ENCODE measurements at places on chromosomes 2 and 18.

DNA sequence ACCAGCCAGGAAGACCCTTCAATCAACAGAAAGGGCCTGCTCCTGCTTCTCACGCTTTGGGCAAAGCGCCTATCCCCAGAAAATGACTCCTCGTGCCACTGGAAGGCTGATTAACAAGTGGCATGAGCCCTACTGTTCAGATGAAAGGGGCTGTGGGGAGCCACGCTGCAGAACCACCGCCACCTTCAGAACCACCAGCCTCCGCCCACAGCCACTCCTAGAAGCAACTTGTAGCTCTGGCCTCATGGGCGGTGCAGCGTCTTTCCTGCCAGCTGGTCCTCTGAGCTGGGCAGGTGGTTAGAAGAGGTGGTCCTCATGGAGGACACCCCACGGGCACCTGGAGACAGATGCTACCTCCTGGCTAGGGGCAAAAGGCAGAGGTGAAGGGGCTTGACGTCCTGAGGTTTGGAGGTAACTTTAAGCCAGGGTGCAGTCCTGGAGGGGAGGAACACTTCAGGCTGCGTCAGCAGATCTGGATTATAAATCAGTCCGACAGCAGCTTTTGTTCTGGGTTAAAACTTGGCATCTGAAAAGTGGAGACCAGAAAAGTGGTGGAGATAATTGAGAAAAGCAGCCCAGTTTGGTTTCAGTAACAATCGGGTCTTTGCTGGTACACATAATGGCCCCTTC lies 861 bp upstream of the SEMA4C start:
- peak; percentile 68 for DNase-seq

DNA sequence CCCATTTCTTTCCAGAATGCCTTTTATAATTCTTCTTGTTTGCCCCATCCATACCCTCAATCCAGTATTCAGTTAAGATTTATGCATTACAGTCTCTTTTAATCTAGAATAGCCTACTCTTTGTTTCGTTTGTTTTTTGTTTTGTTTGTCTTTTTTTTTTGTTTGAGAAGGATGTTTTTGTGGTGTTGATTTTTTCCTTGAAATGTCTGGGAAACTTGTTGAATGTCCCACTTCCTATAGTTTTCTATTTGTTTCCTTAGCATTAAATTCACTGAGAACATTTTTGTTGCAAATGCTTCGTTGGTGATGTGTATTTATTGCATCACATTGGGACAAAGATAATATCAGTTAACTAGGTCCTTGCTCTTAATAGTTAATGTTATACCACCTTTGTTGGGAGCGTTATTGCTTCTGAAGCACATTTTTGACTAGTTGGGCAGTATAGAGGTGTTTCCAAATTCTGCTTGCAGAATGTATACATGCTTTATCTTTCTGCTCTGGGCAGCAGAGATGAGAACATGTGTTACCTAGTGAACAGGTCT lies 28.9 kb downstream of the ZNF638 start:
- DNase-seq = no peak

DNA sequence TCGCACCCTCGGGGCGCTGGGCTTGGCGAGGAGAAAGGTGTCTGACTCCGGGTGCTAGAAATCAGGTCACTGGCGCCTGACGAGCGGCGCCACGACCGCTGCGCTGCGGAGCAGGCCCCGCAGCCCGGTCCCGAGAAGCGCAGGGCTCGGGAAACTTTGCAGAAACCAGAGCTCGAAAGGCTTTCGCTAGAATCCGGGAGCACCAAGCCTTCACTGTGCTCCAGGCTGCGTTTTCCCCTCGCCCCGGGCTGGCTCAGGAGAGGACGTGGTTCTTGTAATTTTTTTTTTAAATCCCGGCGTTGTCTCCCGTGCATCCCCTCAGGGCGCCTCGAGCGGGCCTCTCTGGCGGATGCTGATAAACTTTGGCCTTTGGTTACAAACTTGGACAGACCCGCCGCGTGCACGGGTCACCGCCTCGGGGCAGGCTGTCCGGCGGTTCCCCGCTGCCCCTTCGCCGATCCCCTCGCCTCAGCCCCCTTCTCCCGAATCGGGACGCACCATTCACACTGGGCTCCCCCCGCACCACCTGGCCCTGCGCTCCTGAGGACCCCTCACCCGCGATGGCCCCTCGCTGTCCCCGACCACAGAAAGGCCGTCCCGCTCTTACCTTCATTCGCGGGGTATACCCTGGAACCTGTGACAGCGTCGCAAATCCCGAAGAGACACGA lies 419 bp downstream of the EPHA4 start:
- DNase-seq = peak; percentile 68

DNA sequence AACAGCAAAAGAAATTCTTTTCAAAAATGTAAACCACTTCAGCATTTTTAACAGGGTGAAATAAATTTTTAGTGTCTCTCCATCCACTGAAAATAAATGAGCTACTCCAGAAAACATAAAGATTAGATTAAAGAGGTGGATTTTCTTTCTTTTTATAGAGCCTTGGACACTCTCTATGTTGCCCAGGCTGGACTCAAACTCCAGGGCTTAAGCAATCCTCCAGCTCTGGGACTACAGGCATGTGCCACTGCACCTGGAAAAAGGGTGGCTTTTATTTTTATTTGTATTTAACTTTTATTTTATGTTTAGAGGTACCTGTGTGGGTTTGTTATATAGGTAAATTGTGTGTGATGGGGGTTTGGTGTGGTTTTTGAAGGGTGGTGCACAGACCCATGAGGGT lies 19.9 kb downstream of the ITGB6 start:
- DNase-seq = no peak

DNA sequence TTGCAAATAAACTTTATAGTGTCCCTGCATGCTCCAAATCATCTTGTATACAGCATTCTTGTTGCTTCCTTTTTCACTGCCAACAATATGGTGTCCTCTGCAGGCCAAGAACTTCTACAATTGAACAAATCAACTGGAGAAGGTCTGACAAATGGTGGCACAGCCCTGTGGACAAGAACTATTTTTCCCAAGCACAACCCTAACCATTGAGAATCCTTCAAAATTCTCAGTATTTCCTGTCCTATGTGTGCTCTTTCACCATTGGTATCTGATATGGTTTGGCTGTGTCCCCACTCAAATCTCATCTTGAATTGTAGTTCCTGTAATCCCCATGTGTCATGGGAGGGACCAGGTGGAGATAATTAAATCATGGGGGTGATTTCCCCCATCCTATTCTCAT lies 865.1 kb upstream of the ACVR2A start:
- DNase-seq = no peak

DNA sequence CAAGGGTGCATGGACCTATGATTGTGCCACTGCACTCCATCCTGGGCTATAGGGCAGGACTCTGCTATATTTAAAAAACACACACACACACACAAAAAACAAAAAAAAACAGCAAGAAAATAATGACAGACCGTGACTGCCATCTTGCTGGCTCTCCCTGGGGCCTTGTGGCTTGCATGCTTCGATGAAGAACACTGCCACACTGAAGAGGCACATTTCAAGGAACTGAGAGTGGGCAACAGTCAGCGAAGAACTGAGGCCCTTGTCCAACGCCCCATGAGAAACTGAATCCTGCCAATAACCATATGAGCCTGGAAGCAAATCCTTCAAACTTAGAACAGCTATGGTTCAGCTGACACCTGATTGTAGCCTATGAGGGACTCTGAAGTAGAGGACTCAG lies 158.1 kb downstream of the CCBE1 start:
- no peak for DNase-seq

DNA sequence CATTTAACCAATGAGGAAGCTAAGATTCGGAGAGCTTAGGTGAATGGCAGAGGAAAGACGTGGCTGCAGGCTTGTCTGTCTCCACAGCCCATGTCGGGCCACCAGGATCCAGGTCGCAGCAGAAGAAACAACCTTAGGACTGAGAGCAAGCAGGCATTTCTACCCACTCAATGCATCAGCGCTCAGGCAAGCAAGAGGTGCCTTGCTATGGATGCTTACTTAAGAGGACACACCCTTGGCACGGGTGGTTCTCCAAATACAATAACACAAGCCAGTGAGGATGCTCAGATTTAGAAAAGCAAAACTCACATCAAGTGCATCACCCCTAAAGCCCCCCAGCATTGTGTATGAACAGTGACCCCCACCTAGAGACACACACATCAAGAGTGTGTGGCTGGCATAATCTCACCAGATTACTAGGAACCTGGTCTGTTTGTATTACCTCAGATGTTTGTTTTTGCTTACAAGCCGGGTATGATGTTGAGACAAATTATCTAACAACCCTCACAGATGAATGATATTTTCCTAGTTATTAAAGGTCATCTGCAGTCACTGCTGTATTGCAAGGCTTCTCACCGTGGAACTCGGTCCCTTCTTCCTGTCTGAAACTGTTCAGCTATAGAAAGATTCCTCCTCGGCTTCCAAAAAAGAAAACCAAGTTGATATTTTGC lies 34.2 kb upstream of the NPAS2 start:
- no peak for DNase-seq

- no peak for DNase-seq
These were observed 92.0 kb upstream of the BCL2L11 start for GRCh38 chr2:111028720-111029119.

- DNase-seq = no peak
These were observed 2.5 kb upstream of the C2orf15 start for GRCh38 chr2:99139003-99139402.

DNA sequence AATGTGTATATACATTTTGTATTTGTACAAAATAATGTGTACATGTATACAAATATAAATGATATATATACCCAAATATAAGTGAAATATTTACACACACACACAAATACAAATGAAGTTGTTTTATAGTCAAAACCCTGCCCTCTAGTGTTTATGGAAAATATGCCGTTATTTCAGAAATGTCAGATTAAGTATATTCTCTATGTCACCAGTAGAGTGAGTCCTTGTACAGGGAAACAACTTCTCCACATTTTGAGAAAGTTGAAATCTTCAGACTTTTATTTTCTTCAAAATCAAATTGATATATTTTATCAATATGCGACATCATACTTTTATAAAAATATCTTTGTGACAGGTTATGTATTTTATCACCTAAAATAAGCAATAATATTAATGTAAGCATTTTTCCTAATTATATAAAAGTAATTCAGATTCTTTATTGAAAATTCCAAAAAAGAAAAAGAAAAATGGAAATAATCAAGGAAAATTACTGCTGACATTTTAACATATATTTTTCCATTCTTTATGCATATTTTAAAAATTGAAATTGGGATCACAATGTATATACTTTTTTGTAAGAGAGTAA lies 22.4 kb downstream of the ARL6IP6 start:
- no peak for DNase-seq

DNA sequence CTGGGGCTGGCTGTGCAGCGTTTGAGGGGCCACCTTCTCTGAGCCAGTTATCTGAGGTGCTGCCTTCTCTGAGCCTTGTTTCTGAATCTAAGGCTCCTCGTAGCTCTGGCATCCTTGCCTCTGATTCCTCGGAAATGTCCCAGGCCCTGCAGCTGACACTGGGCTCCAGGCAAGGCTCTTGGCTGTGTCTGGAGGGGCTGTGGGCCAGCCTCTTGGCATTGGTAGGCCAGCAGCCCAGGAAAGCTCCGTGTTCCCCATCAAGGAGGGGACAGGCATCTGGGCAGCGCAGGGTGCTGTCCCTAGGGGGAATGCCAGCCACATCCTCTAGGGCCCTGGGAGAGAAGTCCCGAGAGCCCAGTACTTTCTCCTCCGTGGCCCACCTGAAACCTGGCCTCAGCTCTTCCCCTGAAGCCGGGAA lies 40.7 kb upstream of the TAF1B start:
- no peak for DNase-seq

DNA sequence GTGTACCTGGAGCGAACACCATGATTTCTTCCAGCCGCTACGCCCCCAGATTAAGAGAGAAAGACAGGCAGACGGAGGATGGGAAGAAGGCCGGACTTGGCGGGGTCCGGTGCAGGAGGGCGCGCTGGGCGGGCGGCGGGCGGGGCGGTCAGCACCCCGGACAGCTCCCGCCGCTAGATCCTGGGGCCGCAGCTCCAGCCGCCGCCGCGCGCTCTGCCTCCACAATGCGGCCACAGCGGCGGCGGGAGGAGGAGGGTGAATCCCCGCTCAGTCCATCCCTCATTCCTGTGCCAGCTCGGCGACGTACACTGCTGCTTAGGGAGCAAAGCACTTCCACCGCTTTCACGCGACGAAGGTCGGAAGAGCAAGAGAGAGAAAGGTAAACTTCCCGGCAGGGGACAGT lies at the start of gene AKAIN1:
Gene AKAIN1, minus strand, starts transcription at position 226 of the 403 bp plus-strand sequence. Its CDS starts 204 bp downstream, at position 22.
- peak; percentile 52 for DNase-seq

- DNase-seq = no peak
These were observed 173.6 kb downstream of the GALR1 start for GRCh38 chr18:77422974-77423867.

DNA sequence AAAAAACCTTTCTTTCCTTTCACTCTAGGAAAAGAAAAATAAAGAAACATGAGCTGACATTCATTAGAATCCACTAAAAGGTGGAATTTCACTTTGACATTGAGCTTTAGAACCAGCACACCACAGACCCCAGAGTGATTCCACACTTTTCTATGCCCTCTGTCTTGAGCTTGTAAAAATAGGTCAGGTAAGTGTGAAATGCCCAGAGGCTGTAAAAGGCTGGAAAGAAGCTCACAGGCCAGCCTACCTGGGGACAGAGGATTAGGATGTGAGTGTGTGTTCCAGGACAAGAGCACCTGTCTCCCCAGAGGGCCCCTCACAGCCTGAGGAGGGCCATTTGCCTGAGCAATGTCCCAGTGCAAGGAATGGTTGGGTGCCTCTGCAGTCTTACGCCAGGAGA lies 56.3 kb upstream of the MYO3B start:
- DNase-seq = no peak

DNA sequence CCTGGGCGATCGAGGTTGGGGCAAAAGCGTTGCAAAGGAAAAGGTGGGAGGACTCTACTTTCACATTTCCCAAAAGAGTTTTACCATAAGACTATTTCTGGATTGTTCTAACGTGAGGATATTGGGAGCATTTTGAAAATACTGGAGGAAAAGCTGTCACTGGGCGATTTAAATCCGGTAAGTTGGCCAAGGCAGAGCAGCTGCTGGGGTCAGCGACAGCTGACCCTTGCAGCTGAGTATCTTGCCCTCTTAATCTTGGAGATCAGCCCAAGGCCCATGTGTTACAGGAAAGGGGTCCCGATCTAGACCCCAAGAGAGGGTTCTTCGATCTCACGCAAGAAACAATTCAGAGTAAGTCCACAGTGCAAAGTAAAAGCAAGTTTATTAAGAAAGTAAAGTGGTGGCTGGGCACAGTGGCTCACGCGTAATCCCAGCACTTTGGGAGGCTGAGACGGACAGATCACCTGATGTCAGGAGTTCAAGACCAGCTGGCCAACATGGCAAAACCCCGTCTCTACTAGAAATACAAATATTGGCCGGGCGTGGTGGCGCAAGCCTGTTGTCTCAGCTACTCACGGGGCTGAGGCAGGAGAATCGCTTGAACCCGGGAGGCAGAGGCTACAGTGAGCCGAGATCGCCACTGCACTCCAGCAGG lies 964 bp upstream of the ST3GAL5 start:
- DNase-seq = peak; percentile 39
